Memory B cell (primary cell): ENCODE measurements at places on chromosomes 4 and X.
A peak's percentile ranks its signal among the peaks of the same experiment; 100 is the strongest.

- peak; percentile 34 for DNase-seq
These were observed 1.5 kb downstream of the P2RY8 start for GRCh38 chrX:1535241-1536041.

- DNase-seq, result no peak
These were observed 5.7 kb upstream of the NKX6-1 start for GRCh38 chr4:84504821-84505220.

DNA sequence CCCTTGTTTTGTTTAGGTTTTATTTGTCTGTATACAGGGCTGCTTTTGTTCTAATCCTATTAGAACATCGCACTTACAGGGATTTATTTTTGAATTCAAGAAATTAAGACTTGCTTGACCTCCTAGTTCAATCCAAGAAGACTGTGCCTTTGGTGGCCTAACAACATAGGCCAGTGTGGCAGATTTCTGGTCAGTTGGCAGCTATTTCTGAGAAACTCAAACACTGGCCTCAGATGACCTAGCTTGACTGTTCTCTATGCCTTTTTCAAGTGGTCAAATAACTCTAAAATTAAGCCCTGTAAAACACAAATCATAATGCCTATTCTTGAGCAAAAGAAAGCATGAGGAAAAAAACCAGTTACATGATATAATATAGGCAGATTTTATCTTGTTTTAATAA is 89.3 kb upstream of the GPR34 start:
- DNase-seq, result no peak

DNA sequence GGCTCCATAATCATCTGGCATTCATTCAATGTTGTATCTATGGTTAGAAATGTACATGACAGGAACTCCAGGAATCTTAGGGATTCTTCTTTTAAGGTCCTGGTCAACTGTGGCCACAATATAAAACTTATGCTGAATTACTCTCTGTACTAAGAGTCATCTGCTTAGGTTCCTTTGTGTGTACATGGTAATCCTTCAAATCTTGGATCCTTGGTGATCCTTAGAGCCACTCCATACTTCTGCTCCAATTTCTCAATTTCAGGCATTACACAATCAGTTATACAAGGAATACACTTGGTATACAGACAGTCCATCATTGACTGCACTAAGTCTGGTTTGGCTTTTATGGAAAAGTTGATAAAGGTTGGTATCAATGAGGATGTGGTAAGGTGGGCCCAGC is 5.8 kb downstream of the SRD5A3 start:
- DNase-seq, result no peak

GRCh38 chrX:65516756-65517155 is 17.8 kb downstream of the LAS1L start:
- no peak for DNase-seq

GRCh38 chr4:121819216-121819965 is 4.3 kb downstream of the CCNA2 start:
- no peak for DNase-seq

DNA sequence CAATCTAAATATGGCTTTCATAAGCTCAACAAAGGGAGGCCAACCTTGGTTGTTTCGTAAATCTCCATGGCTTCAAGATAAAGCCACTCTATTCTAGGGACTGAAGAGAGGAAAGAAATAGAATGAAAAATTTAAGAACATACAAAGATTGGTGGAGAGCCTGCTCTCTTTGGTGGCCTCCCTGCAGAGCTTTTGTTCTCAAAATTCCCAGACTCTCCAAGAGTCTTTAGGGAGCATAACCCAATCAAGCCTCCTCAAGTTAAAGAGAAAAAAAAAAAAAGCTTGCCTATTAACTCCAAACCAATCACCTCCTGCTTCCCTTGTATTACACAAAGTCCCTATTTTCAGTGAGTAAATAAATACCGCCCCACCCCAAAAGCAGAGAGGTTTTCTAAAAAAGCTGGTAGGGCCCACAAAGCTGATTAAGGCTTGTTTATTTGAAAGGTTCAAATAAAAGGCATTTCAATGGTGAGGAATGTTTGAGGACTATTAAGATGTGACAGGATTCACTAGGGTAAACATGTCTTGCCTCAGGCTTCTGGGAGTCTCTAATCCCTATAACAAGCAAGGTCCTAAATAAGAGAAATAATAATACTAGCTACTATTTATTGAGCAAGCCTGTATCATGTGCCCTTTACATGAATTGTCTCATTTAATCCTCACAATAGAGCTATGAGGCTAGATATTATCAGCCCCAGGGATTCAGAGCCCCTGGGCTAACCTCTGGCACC is 71.6 kb downstream of the GPC3 start:
- DNase-seq, result no peak

- no peak for DNase-seq
These were observed 108.9 kb downstream of the DLG3 start for GRCh38 chrX:70553516-70553915.

DNA sequence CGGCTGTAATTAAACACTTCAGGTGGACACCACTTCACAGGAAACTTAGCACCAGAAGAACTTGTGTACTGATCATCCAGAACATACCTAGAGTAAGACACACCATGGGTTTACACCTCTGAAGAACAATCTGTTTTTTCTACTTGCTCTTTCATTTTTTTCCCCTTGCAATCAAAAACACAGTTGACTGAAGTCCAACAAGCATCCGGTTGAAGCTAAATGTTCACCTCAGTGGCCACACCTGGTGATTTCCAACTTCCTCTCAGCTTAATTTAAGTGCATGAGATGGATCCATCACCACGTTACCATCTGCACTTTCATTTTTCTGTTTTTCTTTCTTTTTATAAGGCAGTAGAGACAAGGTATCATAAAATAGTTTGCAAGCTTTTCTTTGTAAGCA is 4.9 kb upstream of the TXK start:
- DNase-seq, result peak; percentile 23

GRCh38 chr4:5781691-5782090 is 70.7 kb downstream of the EVC start:
- no peak for DNase-seq
